Renal pelvis (tissue), 12 donors: ENCODE measurements at places on chromosomes 5 and 9.

- no peak for DNase-seq
Measured at GRCh38 chr5:40784916-40785315, 13.3 kb downstream of the PRKAA1 start.

DNA sequence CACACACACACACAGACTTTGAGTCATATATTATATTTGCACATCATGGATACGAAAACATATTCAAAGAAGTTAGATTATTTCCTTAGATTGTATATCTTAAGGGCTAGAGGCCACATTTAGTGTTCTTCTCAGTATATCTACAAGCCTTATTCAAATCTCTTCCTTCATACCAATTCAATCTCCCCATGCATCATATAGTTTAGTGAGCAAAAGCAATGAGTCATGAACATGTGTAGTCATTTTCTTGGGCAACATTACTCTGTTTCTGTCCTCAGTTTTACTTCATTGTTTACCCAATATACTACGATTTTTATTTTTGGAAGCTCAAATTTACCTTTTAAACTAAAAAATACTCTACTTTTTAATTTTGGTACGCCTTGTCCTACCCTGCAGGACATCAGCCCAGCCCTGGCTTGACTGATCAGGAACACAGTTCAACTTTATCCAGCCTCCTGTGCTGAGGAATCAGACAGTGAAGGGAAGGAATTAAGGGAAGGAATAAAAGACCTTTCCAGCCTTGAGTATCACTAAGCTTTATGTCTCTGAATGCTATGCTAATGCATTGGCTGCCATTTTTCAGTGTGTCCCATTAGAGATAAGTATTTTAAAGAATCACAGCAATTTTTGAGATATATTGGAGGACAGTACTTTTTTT is 101.7 kb upstream of the FST start:
- no peak for DNase-seq

GRCh38 chr5:129903466-129904101 is 681 bp upstream of the CHSY3 start:
- peak; percentile 19 for DNase-seq

GRCh38 chr5:39400713-39401578 is 23.8 kb downstream of the DAB2 start:
- DNase-seq: peak; percentile 14

DNA sequence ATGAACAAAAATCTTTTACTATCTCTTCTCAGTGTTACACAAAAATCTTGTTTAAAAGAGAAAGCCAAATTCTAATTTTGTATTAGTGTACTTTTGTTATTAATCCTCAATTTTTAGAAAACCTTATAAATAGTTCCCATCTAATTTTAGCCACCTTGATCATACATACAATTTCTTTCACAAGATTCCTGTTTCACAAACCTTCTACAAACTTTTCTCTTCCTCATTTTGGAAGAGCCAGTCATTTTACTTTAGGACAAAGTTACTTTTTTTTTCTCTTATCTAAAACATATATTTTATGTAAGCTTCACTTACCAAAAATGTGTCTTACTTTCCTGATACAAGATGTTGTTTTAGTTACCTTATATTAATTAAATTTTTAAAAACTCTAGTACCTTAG is 161.3 kb downstream of the YIPF5 start:
- no peak for DNase-seq

GRCh38 chr5:3526551-3527185 is 69.0 kb upstream of the IRX1 start:
- no peak for DNase-seq

- no peak for DNase-seq
Measured at GRCh38 chr9:13089666-13090065, 189.8 kb downstream of the MPDZ start.

- DNase-seq: peak; percentile 51
Measured at GRCh38 chr9:122056484-122056883, 36.6 kb downstream of the TTLL11 start.

DNA sequence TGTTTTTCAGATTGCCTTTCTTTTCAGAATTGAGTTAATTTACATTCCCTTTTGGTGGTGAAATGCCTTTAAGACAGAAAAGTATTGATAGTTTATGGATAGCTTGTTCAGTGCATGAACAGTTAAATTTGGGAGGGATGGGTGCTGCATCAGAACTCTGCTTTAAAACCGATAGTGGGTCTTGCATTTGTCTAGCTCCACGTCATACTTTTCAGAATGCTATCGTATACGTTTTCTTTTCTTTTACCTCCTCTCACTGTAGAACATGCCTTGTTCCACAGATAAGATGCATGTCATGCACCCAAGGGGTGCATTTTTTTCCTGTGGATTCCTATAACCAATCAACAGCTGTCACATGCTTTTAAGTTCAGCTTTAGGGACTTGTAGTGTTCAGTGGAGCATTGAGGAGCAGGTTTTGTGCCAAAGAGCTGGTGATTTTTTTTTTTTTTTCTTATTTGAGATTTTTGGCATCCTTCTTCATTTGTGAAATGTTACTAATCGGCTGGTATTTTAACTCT is 2.3 kb downstream of the SLC44A1 start:
- no peak for DNase-seq

DNA sequence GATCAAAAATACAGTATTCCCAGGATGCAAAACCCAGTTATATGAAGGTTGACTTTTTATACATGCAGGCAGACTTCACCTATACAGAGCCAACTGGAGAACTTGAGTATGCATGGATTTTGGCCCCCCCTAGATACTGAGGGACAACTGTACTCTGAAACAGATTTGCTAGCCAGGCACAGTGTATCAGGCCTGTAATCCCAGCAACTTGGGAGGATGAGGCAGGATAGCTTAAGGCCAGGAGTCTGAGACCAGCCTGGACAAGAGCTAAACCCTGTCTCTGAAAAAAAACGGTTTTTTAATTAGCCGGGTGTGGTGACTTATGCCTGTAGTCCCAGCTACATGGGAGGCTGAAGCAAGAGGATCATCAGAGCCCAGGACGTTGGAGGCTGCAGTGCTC is 21.9 kb downstream of the PTBP3 start:
- no peak for DNase-seq

GRCh38 chr5:73295447-73295846 is 122.5 kb downstream of the TMEM174 start:
- DNase-seq: no peak

GRCh38 chr5:150948539-150948938 is 43.8 kb upstream of the ZNF300 start:
- no peak for DNase-seq

GRCh38 chr9:78830301-78830700 is 533.4 kb downstream of the PSAT1 start:
- no peak for DNase-seq

- no peak for DNase-seq
Measured at GRCh38 chr9:9099646-9100045, 1300.1 kb upstream of the DMAC1 start.

DNA sequence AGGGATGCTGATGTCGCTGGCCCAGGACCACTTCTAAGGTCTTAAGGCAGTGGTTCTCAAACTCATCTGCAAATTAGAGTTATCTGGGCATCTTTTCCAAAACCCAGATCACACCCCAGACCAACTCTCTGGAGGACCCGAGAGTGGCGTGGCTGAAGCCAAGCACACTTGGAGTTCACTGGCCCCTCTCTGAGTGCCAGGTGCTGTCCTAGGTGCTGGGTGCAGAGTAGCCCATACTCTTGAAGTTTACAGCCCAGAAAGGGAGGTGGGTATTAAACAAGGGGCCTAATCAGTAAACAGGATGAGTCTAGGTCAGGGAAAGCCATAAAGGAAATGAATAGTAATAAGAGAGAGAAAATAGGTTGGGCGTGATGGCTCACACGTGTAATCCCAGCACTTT is 17.6 kb downstream of the CAMK2A start:
- no peak for DNase-seq

DNA sequence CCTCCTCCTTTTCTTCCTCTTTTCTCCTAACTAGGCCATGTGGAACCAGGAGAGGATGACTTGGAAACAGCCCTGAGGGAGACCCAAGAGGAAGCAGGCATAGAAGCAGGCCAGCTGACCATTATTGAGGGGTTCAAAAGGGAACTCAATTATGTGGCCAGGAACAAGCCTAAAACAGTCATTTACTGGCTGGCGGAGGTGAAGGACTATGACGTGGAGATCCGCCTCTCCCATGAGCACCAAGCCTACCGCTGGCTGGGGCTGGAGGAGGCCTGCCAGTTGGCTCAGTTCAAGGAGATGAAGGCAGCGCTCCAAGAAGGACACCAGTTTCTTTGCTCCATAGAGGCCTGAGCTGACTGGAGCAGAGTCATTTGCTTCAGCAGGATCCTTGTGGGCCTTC is 13.7 kb downstream of the NUDT2 start:
- DNase-seq: no peak

GRCh38 chr5:152623951-152624350 is 218.9 kb upstream of the NMUR2 start:
- no peak for DNase-seq

GRCh38 chr9:7907551-7908337 is 108.2 kb upstream of the DMAC1 start:
- DNase-seq: no peak

DNA sequence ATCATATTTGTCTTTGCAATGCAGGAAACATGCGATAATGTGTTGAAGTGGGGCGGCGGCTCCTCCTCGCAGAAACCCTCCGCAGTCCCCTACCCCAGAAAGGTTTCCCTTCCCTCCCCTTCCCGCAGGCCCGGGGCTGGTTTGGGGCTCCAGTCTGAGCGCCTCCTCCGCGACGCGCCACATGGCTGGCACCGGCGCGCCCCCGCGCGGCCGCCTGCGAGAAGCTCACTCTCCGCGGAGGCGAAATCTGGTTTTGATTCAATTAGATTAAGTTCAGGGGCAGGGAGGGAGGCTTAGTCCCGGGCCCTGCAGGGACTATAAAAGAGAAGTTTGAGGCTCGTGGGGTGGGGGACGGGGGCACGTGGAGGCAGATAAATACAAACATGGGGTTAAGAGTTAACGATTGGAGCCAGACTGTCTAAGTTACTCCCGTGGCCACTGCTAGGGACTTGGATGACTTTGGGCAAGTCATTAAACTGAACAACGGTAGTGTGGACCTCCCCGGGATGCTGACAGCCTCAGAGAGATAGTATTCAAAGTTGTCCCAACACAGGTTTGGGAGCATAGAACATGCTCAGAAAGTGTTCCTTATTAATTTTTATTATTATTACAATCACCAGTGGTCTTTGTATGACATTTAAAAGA is 69.4 kb downstream of the MSX2 start:
- DNase-seq: peak; percentile 52

- DNase-seq: no peak
Measured at GRCh38 chr9:94922098-94922607, 195.7 kb downstream of the AOPEP start.

GRCh38 chr9:89536145-89536574 is 38.2 kb upstream of the SEMA4D start:
- DNase-seq: no peak

DNA sequence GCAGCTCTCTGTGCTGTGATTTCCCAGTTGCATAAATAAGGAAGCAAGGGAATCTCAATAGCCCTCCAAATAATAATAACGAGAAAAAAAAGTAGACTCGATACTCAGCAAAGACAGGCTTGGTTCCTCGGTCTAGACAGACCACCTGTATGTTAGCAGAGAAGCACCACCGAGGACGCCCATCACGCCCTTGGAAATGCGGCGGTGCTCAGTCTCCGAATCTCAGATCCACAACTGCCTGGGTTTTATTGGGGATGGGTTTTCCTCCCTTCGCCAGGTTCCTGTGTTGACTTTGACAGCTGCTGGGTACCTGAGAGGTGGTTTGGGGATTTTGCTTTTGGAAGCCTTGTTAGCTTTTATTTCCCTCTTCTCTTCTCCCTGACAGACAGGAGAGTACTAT is 7.2 kb downstream of the DAB2IP start:
- no peak for DNase-seq

DNA sequence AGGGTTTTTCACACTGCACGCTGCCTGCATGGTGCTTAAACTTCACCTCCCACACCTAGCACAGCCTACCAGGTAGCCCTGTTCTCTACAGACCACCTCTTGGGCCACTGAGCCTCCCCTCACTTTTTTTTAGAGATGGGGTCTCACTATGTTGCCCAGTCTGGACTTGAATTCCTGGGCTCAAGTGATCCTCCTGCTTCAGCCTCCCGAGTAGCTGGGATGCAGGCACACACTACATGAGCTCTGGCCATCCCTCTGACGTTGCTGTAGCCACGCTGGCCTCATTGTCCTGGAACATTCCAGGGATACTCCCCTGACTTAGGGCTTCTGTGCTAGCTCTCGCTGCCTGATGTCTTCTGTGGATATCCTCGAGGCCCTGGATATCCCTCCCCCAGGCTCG is 7.2 kb upstream of the CACFD1 start:
- no peak for DNase-seq

- DNase-seq: no peak
Measured at GRCh38 chr5:40453689-40454088, 226.0 kb upstream of the PTGER4 start.

DNA sequence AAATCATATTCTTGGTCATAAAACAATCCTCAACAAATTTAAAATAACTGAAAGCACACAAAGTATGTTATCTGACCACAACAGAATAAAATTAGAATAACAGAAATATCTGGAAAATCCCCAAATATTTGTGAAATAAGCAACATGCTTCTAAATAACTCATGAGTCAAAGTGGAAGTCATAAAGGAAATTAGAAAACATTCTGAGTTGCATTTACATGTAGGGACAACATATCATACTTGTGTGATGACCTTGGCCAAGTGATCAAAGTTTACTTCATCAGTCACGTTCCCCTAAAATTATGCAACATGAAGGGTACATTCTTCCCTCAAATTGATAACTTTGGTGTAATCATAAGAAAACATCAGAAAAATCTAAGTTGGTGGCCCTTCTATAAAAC is 64.7 kb downstream of the CSF2 start:
- no peak for DNase-seq

DNA sequence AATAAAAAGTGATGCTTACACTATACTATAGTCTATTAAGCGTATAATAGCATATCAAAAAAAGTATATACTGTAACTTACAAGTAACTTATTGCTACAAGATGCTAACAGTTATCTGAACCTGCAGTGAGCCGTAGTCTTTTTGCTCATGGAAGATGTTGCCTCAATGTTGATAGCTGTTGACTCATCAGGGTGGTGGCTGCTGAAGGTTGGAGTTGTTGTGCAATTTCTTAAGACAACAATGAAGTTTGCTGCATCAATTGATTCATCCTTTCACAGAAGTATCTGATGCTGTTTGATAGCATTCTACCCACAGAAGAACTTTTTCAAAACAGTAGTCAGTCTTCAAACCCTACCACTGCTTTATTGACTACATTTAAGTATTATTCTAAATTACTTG is 7.8 kb upstream of the C9orf40 start:
- no peak for DNase-seq

DNA sequence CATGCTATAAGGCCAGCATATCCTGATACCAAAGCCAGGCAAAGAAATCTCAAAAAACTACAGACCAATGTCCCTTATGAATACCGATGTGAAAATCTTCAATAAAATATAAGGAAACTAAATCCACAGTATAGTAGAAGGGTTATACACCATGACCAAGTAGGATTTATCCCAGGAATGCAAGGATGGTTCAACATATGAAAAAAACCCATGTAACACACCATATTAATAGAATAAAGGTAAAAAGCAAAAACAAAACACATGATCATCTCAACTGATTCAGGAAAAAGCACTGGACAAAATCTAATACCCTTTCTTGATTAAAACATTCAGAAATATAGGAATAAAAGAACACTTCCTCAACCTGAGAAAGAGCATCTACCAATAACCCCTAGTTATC is 6.1 kb downstream of the FBXL17 start:
- DNase-seq: no peak

- no peak for DNase-seq
Measured at GRCh38 chr9:124950050-124950718, 9.3 kb upstream of the GOLGA1 start.

GRCh38 chr5:154241021-154241420 is 50.5 kb downstream of the GALNT10 start:
- no peak for DNase-seq
